ENCODE measurements at places on chromosomes 5 and 9. TPM values are rescaled to one million over a fixed set of nuclear protein-coding genes. Genes with fewer than 3 reads are reported as not detected.

GRCh38 chr5:118606940-118607339 lies 381.4 kb downstream of the DTWD2 start:
- DNase-seq, result no peak

DNA sequence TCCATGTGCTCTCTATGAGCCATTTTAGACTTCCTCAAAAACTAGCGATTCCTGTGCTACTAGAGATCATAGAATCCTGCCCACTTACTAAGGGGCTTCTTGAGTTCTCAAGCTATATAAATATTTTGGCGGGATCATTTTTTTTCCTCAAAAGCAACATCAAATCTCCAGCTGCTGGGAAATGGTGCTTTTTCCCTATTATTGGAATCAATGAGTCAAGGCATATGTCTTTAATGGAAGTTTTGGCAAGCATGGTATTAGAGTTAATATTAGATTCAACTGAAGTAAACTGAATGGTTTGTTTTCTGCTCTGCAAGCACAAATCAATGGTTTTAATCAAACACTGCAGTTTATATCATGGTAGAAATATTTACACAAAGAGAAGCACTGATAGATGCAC lies 369.9 kb upstream of the PTGER4 start:
- no peak for DNase-seq

- DNase-seq, result peak; percentile 97
Measured at GRCh38 chr9:128504485-128505413, at the start of gene GLE1. TSS of gene GLE1 (plus strand) at chr9:128504719. CDS start at chr9:128504806, 87 bp downstream.

DNA sequence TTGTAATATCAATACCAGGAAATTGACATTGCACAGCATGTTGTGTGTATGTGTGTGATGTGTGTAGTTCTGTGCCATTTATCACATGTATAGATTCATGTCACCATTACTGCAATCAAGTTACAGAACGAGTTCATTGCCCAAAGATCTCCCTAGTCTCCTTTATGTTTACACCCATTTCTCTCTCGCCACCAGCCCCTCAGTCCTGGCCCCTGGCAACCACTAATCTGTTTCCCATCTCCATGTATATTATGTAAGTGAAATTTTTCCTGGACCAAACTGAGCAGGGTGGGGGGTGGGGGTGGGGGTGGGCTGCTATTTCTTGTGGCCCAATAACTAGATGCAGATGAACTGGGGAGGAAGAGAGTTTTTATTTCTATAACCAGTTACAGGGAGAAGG lies 11.5 kb upstream of the S1PR3 start:
- no peak for DNase-seq

DMGDH gene
- total RNA-seq, result not detected

PHAX gene
- total RNA-seq, result 48.7 TPM

Data from transverse colon (tissue), 4 donors.